ENCODE measurements at places on chromosomes 2 and 18. TPM values are rescaled to one million over a fixed set of nuclear protein-coding genes. Genes with fewer than 3 reads are reported as not detected.

DNA sequence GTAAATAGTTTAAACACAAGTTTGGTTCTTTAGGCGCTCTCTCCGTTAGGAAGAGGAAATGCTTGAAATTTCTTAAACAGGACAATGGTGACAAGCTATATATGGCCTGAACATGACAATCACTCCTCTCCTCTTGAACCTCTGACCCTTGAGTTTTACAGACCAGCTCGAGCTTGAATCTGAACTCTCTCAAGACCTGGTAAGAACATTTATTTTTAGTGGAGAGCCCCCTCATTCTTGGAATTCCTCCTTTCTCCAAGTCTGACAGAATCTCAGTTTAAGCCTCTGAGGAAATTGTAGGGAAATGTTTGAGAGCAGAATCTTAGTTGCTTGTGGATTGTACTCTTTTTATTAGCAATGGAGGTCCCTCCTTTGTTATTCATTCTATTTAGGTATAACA, 1293.6 kb upstream of the ZEB2 start:
- no peak for DNase-seq

GRCh38 chr2:6827566-6828298, 38.0 kb downstream of the CMPK2 start:
- no peak for DNase-seq

The ETAA1 gene
- 5.6 TPM for total RNA-seq

The MOGAT1 gene
- not detected for total RNA-seq

DNA sequence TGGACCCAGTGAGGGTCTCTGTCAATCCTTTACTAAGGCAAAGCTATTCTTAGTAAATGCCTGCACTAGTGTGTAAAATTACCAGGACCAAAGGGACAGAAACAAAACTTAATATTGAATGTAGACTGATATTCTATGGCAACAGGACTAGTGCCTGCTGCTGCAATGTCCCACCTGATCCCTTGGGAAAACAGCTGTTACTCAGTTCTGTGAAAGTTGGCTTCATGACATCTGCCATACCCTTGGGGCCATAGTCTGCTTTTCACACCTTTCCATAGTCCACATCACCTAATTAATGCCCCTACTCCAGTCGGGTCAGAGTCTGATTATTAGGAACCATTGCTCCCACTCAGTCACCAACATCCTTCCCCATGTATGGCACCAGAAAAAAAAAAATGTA, 14.5 kb downstream of the DNAJC27 start:
- DNase-seq = no peak

The SERPINB3 gene
- not detected for total RNA-seq

The COL5A2 gene
- total RNA-seq = 63.8 TPM

The CD8B2 gene
- total RNA-seq = not detected

- no peak for DNase-seq
Measured at GRCh38 chr2:28746429-28747111, 5.1 kb upstream of the PPP1CB start.
